ENCODE measurements at places on chromosomes 7 and 10.

- DNase-seq, result no peak
Measured at GRCh38 chr7:124387056-124387455, 354.2 kb upstream of the TMEM229A start.

DNA sequence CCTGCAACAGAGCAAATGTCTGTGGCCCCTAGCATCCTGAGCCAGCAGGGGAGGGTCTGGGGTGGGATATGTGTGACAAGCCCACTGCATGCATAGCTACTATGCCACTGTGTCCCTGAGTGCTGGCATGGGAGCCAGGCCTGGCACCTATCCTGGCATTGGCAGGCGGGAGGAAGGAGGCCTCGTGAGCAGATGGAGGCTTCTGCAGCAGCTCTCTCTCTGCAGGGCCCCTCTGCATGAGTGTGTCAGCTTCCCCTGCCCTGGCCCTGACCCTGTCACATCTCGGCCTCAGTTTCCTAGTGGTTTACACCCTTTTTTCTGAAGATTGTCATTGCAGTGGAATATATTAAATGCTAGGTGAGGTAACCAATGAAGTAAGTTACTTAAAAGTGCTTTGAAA, 13.1 kb upstream of the IMPDH1 start:
- no peak for DNase-seq

DNA sequence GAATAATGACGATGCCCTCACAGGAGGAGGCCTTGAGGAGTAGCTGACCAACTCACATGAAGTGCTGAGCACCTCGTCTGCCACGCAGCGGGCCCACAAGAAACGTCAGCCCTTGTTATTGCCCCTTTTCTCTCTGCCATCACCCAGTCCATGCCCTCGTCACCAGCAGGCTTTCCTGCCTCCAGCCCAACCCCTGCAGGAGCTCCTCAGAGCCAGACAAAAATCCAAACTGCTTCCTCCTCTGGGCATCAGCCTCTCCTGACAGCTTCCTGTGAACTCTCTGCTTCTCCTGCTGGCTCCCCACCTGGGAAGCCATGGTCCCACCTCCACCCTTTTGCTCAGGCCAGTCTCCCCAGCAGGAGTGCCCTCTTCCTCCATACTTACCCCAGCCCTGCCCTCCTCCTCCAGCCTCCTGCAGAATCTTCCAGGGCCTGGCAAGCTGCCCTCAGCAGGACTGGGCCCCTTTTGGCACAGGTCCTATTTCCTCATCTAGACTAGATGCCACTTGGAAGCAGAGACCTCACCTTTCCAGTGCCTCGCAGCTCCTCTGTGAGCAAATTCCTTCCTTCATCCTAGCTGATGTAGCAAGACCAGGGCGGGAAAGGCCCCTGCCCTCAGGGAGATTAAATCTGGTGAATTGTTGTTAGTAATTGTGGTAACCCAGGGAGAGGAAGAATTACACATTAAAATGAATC, 115.1 kb downstream of the C10orf105 start:
- no peak for DNase-seq

GRCh38 chr7:47427051-47427643, 154.8 kb downstream of the TNS3 start:
- no peak for DNase-seq

- no peak for DNase-seq
Measured at GRCh38 chr10:77398558-77398957, 239.1 kb downstream of the KCNMA1 start.

GRCh38 chr10:70549962-70550458, 52.5 kb downstream of the PRF1 start:
- DNase-seq, result peak; percentile 85

All from stimulated activated CD8-positive, alpha-beta memory T cell treated with anti-CD3 and anti-CD28 coated beads, Interleukin-4, amount 100 ng/mL, for 48 hours (primary cell).